ENCODE measurements at places on chromosomes 16 and 17.
A peak's percentile ranks its signal among the peaks of the same experiment; 100 is the strongest.

GRCh38 chr16:11689031-11689840 lies 21.0 kb downstream of the SNN start:
- DNase-seq = no peak

DNA sequence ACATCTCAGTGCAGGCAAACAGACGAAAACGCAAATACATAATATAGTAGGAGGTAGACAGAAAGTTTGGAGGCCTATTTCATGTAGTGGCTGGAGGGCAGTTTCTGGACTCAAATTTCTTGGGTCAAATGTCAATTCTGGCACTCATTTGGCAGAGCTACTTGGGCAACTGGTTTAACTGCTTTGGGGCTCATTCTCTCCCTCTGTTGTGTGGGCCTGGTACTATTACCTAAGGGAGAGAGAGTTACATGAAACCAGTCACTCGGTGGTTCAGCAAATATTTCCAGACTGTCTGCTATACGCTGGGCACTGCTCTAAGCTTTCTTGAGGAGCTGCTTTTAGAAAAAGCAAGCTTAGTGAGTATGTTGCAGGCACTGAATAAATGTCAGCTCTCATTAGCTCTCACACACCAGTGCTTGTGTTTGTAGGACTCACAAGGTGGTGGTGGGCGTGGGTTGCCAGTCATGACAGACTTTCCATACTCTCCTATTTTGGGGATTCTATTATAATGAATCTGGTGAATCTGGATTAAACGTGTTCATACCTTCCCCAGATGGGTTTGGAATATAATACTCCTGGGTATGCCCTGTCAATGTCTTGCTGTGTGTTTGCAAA lies 1.8 kb upstream of the SHISA9 start:
- no peak for DNase-seq

GRCh38 chr16:7303052-7303610 lies 29.5 kb upstream of the RBFOX1 start:
- no peak for DNase-seq

DNA sequence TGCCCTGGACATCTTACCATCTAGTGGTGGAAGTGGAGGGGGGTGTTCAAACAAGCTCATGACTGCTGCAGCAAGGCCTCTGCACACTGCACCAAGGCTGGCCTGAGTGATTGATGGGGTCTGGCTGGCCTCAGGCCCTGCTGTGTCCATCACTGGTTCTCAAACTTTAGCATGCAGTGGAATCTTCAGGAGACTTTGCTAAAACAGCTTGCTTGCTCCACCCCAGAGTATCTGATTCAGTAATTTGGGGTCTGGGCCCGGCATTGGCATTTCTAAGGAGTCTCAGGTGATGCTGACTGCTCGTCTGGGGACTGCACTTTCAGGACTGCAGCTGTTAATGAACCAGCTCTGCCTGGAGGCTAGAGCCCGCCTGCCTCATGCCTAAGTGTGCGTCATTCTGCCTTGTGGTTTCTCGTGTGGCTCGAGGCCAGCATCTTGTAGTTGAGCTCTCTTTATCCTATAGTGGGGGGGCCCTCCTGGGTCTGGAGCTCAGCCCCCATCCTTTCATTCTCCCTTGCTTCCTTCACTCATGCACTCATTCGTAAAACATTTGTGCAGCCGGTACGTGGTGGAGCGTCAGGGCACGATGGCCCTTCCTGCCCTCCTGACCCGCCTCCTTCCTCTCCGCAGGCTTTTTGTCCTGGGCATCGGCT lies 4.1 kb downstream of the MGAT5B start:
- DNase-seq = no peak

DNA sequence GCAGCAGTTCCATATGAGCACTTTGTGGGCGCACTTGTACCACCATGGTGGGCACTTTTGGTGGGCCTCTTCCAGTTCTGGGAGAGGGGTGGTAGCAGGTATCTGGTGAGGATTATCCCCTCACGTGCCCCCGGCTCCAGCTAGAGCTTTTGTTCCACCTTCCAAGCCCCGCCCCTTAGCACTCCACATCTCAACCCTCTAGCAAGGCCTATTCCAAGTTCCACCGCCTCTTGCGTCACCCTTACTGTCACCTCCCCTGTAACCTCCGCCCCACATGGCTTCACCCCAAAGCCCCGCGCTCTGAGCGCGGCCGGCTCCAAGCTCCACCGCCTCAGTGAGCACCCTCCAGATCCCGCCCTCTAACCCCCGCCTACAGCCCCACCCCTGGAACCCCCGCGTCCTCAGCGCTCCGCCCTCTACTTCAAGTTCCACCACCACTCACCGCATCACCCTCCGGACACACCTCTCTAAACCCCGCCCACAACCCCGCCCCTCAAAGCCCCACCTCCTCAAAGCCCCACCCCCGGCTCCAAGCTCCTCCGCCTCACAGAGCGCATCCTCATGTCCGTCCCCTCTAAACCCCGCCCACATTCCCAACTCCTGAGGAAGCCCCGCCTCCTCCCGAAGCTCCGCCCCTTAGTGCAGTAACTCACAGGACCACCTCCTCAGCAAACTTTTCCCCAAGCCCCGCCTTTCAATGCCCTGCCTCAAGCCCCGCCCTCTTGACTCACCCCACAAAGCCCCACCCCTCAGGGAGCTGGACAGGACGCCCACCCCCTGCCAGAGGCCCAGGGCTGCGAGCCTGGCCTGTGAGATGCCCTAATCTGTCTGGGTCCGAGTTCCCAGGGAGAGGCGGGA lies 11.1 kb downstream of the SCN4A start:
- peak; percentile 12 for DNase-seq

DNA sequence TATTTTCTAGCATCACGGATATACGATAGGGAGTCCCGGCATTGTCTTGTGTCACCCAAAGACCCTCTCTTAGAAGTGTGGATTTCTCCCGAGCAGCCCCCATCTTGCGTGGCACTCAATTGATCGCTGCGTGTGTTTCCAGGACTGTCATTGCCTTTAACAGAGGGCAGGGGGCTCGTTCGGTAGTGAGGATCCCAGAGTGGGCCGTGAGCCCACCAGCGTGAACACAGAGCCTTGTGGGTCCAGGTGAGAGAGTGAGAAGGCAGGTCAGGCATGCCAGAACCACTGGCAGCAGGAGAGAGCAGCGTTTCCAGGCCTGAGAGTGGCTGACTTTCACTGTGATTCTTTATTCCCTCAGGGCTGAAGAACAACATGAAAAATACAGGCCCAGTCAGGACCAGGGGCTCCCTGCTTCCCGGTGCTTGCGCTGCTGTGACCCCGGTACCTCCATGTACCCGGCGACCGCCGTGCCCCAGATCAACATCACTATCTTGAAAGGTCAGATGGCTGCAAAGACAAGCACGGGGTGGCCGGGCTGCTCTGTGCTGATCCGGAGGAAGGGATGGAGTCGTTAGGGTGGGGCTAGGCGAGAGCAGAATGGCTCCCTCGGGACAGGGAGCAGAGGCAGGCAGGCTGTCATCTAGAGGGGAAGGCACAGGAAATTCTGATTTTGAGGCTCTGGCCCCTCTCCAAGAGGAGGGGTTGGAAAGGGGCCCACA lies 22.4 kb downstream of the C1QTNF1 start:
- no peak for DNase-seq

DNA sequence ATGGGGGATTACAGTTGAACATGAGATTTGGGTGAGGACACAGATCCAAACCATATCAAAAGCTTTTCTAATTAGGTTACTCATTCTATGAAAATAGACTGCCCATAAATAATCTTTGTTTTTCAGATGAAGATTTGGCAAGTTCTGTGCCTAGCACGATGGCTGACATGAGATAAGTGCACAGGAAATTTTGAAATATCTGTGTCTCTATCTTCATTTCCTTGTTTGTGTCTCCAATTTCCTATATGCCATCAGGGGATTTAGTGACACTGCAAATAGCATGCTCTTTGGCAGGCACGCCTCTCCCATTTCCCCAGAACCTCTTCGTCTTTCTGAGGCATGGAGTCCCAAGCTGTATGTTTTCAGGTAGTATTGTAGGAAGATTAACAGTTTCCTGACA lies 544.6 kb downstream of the CDH13 start:
- DNase-seq = no peak

DNA sequence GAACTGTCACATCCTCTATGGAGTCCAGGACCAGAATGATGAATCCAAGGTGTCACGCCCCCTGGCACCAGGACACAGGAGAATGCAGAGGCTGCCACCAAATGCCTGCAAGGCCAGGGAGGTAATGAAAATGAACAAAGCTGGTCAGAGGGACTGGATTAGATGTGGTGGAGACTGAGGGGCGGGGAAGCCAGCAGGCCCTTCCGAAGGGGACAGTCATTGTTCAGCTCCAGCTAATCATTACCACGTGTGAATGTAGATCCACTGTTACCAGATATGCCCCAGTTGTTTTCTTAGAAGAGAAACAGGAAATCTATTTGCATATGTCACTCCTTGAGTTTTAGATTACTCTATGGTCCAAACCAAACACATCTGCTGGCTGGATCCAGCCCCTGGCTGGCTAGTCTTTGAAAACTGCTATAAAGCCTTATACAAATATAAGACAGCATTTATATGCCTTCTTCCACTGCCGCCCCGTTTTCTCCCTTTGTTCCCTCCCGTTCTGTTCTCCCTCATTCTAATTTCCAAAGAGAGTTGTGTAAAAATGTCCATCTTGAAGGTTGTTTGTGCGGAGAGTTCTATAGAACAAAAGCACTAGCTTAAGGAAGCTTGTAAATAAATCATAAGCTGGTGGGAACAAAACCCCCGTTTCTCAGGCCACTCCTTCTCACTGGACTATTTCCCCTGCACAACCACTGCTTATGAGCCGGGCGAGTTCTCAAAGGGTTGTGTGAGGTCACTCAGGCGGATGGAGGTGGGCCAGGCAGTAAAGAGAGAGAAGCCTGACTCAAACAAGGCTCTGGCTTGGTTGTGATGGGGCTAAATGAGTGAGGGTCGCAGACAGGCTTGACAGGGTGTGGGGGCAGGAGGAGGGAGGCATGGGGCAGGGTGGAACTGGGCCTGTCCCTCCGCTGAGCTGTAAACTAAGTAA lies 14.2 kb downstream of the CRYM start:
- DNase-seq = no peak

DNA sequence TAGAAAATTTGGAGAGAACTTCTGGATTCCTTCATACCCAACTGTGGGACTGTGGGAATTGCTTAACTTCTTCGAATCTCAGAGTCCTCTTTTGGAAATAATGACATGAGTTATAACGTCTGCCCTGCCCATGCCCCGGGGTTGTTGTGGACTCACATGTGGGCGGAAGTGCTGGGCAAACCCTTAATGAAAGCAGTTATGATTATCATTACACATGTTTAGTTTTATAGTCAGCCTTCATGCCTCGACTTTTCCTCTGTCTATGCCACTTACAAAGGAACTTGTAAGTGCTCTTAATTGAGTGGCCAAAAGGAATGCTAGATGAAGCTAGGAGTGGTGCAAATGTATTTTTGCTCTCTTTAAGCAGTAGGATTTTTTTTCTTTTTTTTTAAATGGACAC lies 3.9 kb downstream of the KRT27 start:
- no peak for DNase-seq

DNA sequence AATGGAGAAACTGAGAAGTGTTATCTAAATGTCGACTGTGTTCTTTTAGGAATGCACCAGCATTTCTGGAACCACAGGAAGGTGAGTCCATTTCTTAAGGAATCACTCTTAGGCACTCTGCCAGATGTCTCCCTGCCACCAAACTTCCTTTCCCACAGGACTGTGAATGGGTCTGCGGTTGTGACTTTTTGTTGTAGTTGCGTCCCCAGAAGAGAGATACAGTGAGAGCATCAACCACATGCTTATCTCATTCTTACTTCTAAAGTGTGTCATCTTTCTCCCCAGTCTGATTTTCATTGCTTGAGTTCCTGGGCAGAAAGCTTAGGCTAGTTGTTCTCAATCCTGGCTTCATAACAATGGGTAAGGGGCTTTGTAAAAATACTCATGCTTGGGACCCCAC lies 13.4 kb downstream of the ITPRIPL2 start:
- no peak for DNase-seq

DNA sequence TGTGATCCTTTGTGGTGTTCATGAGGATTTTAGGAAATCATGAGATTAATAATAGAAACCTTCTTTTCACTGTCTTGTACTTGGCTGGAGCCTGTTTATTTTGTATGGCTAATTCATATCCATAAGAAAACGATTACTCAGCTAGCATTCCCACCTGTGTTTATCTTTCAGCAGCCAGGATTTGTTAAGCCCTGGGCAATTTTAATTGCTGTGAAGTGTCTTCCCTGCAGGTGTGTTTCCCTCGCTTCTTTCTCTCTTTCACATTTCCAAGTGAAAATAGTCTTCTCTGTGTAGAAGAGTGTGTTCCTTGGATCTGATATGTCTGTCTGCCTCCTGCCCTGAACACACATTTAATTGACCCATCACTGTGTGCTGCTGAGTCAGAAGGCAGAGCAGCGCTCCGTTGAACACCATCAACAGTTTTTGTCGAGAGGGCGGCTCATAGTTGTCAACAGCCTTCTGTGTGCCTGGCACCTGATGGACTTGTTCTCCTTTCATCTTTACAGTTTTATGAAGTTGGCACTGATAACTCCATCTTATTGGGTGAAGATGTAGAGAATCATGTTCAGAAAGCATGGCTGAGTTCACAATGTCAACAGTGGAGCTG lies 83.2 kb downstream of the SPECC1 start:
- DNase-seq = no peak

GRCh38 chr17:57284984-57285646 lies 28.8 kb downstream of the MSI2 start:
- DNase-seq = peak; percentile 28

Measured in CD4-positive, alpha-beta T cell treated with Interleukin-15 for 4 hours (primary cell).